ENCODE measurements at places on chromosomes 6 and 20.

DNA sequence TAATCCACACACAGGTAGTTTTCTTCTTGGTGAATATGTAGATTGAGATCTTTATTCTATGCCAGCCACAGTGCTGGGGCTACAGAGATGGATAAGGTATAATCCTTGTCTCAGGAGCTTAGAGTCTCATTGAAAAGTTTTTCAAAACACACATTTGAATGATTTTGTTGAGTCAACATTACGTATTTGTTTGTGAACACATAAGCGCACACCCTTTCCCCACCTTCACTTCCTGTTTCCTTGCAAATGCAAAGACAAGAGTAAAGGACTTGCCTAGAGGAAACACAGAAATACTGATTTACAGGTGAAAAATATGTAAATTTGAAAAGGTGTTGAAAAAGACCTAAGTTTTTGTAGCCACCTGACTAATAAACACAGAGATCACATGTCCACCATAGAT, 27.8 kb downstream of the VAPB start:
- DNase-seq = no peak

- DNase-seq = no peak
These were observed 107.1 kb downstream of the AHI1 start for GRCh38 chr6:135390458-135390857.

DNA sequence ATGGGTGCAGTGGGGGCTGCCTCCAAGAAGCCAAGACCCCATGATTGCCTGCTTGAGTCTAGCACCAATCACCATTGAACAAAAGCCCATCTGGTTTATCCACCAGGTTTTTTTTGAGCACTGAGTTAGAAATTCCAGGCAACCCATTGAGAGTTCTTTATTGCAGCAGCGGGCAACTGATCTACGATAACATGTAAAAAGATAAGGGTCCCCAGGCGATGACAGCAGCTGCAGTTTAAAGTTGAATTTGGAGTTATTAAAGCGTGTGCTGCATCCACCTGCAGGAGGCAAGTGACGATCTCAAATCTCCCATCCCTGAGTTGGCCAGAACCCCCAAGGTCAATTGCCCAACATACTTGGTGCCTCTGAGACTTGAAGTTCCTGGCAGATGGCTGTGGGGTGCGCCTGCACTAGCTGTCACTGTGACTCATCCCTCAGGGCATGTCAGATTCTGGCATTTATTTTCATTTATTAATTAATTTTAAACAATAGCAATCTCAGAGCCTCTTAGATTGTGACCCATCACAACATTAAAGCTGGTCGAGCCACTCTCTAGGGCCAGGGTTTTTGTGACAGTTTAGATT, 290.4 kb upstream of the SULF2 start:
- no peak for DNase-seq

DNA sequence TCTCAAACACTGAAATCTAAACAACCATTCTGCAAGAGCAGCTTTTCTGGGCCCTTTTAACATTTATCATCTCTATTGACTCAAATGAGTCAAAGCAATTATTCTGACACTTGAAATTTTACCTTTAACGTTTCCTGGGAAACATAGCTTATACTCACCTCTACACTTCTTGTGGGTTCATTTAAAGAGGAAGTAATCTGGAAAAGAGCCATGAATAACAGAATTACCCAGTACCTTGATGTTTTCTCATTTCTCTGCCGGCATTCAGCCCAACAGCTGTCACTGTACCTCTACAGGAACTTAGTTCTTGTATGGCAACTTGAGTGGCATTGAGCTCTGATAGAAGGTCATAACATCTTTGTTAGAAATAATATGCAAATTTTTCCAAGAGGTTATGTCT, 272.2 kb downstream of the KCNQ5 start:
- no peak for DNase-seq

DNA sequence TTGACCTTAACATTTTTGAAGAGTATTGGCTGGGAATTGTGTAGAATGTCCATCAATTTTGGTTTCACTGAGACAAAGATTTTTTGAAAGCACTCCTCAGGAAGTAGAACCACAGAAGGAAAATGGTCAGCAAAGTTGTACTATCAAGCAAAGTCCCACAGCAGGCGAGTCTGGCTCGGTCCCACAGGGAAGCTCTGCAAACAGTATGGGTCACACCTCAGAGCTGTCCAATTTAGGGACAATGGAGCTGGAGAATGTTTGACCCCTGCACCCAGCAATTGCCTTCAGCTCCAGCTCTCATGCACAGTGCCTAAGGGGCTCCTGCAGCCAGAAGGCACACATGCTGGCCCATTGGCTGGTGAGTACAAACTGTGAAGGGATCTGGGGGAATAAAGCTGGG, 147.0 kb downstream of the MAFB start:
- DNase-seq = no peak

GRCh38 chr6:158039178-158039557, 57.5 kb downstream of the SYNJ2 start:
- DNase-seq = no peak

GRCh38 chr6:154403788-154404187, 47.2 kb upstream of the IPCEF1 start:
- DNase-seq = no peak

DNA sequence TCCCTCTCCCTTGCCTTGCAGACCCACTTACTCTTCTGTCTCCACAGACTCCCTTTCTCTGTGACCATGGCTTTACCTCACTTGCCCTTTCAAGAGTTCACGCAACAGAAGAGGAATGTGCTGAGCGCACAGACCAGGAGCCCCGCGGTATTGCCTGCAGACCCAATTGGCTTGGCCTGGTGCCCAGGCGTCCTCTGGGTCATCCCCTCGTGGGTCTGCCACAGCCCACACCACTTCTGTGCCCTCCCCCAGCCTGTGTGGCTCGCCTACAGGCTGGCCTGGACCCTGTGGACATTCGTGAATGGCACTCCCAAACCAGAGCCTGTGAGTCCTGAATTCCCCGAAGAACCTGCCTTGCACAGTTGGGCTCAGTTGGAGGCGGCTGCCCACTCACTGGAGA, 15.3 kb upstream of the NINL start:
- no peak for DNase-seq

DNA sequence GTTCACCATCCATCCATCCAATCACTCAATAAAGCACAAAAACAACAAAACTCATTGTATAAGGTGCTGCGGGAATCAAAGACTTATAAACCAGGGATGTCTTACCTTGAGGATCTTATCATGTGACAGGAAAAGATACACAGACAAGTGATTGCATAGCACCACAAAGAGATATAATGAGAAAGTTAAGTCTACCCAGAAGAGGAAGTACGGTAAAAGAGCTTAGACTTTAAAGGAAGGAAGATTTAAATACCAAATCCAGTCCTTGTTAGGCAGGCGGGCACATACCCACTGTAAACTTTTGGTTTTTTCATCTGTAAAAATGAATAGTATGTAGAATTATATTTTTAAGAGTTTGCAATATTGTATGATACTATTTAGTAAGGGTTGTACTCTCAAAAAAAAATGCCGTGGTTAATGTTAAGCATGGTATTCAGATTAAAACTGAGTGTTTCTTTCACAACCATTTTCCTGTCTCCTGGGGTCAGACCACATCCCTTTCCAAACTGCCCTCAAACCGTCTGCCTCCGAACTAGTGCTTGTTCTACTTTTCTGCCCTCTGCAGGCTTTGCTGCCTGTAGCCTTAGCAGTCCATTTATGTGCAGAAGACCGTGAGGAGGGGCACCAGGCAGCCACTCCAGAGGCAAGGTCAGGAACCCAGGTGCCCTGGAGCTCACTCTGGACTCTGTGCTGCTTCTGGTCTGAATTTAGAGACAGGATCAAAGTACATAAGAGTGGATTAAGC, 179.5 kb upstream of the SYNDIG1 start:
- no peak for DNase-seq

- no peak for DNase-seq
These were observed 8.2 kb upstream of the BPIFB4 start for GRCh38 chr20:33071198-33071597.

- DNase-seq = no peak
These were observed 29.6 kb downstream of the PSMB1 start for GRCh38 chr6:170523256-170524171.

GRCh38 chr20:54078296-54078984, 8.0 kb upstream of the BCAS1 start:
- peak; percentile 8 for DNase-seq

DNA sequence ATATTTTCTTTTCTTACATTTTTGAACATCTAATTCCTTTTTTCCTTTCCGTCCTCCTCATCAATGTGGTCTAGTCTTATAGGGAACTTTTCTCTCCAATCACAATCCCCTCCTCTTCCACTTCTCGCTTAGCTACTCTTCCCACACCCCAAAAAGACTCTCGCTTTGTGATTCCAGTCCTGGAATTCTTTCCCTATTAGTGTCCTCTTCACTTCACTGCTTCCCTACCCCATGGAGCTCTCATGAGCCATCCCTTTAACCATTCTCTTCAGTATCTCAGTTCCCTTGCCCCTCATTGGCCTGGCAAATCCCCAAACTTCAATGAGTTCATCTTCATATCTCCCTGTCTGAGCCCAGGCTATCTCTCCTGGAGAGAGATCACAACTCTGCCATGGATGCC, 55.3 kb upstream of the CEP85L start:
- DNase-seq = no peak

DNA sequence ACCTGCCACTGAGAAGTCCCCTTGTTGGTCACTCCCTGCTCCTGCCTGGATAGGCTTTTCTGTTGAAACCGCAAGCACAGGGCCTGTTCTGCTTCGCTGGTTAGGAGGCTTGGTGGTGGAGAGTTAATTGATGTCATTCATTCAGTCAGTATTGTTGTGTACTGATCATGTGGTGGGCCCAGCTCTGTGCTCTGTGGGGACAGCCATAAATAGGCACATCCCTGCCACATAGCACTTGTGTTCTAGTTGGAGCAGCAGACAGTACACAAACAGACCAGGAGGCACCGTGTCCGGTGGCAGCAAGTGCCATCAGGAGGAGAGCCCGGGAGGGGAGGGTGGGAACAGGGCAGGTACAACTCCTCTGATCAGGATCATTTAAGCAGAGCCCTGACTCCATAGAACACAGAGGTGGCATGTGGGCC, 155.2 kb upstream of the INSM1 start:
- no peak for DNase-seq

DNA sequence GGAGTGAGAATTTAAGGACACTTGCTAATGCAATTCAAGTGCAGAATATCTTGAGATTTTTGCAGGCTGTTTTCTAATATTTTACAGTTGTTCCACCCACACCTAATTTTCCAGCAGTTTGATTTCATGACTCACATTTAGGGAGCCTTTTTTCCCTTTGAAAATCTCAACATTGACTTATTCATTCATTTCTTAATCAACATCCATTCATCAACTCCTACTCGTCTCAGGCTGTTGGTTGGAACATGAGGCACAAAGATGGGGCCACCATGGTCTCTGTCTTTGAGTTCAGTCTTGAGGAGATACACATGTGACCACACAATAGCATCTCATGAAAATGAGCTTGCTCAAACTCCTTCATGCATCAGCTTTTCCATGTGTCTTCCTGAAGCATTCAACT, 135.6 kb downstream of the UNC5CL start:
- DNase-seq = no peak

- no peak for DNase-seq
These were observed 33.8 kb downstream of the CD40 start for GRCh38 chr20:46151936-46152335.

DNA sequence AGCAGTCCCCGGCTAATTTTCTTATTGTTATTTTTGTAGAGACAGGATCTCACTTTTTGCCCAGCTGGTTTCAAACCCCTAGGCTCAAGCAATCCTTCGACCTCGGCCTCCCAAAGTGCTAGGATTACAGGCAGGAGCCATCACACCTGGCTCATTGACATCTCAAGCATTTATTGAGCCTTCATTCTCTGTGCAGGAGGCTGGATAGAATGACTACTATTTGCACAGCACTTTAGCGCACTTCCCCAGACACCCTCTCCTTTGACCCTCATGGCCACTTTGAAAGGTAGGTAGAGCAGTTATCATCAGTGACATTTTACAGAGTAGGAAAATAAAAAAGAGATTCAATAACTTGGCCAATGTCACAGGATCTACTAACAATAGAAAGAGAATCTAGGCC, 124.0 kb upstream of the STXBP5 start:
- DNase-seq = no peak

GRCh38 chr6:7644417-7644816, 54.4 kb downstream of the SNRNP48 start:
- no peak for DNase-seq

DNA sequence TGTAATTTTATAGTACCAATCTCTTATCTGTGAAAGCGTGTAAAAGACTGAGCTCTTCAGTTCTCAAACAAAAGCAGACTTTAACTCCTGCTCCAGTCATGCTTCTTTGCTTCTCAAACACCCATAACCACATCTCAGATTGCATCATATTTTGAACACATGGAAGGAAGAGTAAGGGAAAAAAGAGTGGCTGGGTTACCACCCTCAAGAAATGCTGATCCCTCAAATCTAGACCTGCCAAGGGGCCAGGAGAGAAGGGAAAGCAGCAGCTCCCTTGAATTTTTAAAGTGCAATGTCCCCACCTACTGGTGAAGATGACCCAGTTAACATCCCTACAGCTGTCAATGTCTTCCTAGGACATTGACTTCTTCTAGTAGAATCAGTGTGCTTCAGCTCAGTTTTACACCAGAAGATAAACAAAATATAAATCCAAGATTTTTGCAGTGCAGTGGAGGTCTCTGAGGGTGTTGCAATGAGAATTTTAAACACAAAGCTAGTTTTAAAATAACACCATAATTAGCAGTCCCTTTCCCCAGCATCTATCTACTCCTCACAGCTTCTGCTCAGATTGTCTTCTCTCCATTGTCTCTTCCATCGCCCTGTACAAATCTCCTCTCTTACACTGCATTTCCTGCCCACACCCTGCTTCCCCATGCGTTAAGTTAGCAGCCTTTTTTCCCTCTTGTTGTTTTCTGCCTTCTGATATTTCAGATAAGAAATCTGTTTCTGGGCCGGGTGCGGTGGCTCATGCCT, 22.6 kb upstream of the HLA-DQB2 start:
- no peak for DNase-seq

DNA sequence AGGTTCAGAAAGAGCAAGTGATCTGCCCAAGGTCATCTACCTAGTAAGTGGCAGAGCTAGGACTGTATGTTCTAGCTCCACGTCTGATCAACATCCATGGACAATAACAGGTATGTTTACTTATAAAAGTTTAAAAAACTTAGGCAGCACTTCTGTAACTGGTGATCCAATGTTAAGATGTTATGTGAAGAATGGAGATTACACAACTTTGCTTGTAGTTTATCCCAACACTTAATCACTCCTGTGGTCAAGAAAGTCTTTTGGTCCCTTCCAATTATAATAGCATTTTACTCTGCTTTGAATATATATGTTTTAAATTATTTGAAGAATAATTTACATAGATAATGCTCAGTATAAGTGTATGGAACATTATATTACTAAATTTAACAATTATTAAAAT, 4.8 kb downstream of the FBXO30 start:
- no peak for DNase-seq
